Aorta (tissue), 5 donors: ENCODE measurements at places on chromosomes 2 and 18. TPM values are rescaled to one million over a fixed set of nuclear protein-coding genes. Genes with fewer than 3 reads are reported as not detected.

- DNase-seq, result no peak
These were observed 274.8 kb downstream of the SS18 start for GRCh38 chr18:25815659-25816058.

DNA sequence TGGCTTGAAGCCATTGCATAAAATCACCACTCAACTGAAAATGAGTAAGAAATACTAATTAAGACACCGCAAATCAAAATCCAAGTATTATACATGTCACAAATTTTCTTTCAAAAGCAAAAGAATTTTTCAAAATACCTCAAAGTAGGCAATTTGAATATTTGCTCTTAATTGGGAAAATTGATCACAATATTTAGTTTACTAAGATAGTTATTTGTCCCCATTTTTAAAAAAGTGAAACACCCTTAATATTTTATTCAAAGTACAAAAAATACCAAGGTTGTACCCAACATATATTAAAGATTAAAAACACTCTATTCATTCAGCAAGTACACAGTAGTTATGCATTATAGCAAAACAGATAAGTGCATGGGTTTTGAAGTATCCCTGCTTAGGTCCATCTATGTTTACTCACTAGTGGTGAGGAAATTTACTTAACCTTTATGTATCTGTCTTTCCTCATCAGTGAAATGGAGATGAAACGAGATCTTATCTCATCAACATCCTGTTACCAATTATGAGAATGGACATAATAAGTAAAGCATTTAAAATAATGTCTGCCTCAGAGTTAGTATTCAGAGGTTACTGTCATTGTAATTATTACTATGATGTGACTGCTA lies 35.1 kb downstream of the VPS54 start:
- DNase-seq, result no peak

DNA sequence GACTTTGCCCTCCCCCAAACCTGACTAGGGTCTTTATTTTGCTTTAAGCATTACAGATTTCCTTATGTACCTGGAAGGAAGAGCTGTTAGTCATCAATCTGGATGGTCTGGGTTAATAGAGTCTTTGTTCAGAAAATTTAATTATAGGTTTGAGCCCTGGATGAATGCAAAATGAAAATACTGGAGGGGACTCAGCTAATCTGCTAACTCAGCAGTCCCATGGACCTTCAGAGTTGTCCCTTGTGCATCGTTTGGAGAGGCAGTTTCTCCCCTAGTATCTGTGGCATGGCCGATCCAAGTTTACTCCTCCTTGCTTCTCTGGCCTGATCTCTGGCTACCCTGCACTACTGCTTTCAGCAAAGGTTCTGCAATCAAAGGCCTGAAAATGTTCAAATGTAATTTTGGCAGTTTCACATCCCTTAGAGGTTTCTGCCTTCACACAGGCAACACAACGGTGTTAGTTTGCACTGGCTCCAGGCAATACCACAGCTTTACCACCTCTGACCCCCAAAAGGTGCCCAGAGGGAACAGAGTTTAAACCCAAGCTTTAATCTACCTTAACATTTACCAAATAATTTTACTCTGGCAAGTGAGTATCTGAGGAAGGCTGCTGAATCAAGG lies 134.3 kb downstream of the THADA start:
- DNase-seq, result no peak

GRCh38 chr18:56127322-56128099 lies 510.9 kb downstream of the TXNL1 start:
- DNase-seq, result no peak

DNA sequence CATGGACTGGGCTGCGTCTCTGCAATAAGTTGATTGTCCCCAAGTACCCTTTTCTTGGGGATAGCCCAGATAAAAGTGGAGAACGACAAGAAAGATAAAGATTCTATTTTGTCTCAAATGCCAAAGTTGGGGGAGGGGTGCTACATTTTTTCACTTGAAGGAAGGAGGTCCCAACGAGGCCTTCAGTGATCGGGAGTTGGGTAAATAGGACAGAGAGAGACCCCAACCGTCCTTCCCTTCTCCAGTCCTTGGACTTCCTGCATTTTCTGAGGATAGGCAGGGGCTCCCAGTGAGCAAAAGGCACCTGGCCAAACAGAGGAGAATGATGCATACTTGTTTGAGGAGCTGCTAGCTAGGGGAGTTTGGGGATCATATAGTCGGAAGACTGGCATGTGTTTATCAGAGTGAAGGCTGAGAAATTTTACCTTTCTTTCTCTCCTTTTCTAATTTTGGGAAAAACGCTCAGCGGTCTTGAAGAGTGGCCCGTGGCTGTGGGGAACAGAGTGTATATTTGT lies 3.5 kb upstream of the EN1 start:
- DNase-seq, result no peak

GRCh38 chr2:215439404-215439803 lies 3.5 kb upstream of the FN1 start:
- DNase-seq, result no peak

- DNase-seq, result peak; percentile 51
These were observed 795 bp upstream of the TCF7L1 start for GRCh38 chr2:85132397-85132796.

Gene MAP4K4
- total RNA-seq, result 112 TPM

Gene MARCHF4
- total RNA-seq, result 0.13 TPM

Gene INHA
- total RNA-seq, result 0.51 TPM
